G401 (cell line): ENCODE measurements at places on chromosomes 1 and 21. TPM values are rescaled to one million over a fixed set of nuclear protein-coding genes. Genes with fewer than 3 reads are reported as not detected.

GRCh38 chr21:42027085-42027821, 17.1 kb upstream of the ZBTB21 start:
- no peak for DNase-seq

- no peak for DNase-seq
Observed at GRCh38 chr1:31007462-31007991, 58.0 kb downstream of the PUM1 start.

DNA sequence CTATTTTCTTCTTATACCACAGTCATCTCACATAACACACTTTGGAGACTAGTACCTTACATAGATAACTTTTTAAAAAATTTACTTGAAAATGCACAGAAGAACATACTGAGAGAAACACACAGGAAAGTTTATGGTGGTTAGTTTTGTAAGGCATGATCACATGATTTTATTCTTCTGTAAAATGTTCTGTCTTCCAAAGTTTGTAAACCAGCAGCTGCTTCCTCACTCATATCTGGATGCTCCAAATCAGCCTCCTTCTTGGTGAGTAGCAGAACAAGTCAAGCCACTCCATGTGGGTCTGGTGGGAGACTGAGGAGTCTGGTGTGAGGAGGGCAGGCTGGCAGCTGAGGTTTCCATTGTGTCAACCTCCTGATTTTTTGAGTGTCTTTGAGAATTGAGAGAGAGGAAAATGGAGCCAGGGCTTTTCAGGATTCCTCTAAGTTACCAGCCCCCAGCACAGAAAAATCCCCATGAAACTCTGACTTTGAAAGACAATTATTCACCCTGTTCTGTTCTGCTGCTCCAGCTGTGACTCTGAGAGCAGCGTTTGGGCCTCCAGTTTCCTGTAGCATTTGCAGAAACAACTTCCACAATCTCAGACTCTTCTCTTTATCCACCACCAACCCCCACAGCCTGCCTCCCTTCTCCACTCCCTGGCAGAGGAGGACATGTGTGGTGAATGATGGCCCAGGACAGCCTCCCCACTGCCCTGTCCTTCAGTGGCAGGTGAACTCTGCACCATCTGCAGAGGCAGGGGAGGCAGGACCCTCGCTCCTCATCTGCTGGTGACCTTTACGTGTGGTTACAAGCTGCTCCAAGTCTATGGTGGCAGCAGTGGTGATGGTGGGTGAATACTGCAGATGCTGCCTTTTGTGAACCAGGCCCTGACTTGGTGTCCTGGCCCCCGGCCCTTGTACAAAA, 82.3 kb downstream of the FCRL5 start:
- no peak for DNase-seq

The EPHB2 gene
- total RNA-seq = 0.14 and 1.1 TPM in 2 replicates

The KCNJ10 gene
- not detected in 2 replicates for total RNA-seq

- no peak for DNase-seq
Observed at GRCh38 chr21:17763288-17764037, 55.7 kb downstream of the C21orf91 start.

GRCh38 chr1:28280501-28280900, 21.2 kb downstream of the SESN2 start:
- DNase-seq = no peak

The ANXA9 gene
- 2.7 and 3.6 TPM in 2 replicates for total RNA-seq

- DNase-seq = peak; percentile 56
Observed at GRCh38 chr1:42680921-42681683, 1.1 kb upstream of the YBX1 start.

The BNIPL gene
- total RNA-seq = not detected in 2 replicates

DNA sequence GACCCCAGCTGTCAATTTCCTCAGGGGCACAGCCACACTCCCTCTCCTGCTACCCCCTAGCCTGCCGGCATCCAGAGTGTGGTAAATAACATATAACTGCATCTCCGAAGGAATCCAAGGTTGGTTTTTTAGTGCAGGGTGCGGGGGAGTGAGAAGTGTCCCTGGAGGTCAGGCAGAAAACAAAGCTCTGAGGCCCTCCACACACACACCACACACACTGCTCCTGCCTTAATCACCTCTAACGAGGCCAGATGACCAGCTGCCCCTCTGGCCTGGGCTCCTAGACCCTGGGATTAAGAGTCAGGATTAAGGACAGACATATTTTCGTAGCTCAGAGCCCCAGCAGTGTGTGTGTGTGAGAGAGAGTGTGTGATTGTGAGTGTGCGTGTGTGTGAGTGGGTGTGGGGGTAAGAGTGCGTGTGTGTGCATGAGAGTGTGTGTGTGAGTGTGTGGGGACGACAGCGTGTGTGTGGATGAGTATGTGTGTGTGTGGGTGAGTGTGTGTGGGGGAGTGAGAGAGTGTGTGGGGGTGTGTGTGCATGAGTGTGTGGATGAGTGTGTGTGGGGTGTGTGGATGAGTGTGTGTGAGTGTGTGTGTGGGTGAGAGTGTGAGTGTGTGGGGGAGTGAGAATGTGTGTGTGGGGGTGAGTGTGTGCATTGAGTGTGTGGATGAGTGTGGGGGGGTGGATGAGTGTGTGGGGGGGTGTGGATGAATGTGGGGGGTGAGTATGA, 14.6 kb downstream of the SDC3 start:
- DNase-seq = no peak

GRCh38 chr1:170145061-170145460, 698 bp upstream of the NTMT2 start:
- no peak for DNase-seq

The TNFRSF9 gene
- 0.14 TPM in 1 of 2 replicates, not detected in the other for total RNA-seq

DNA sequence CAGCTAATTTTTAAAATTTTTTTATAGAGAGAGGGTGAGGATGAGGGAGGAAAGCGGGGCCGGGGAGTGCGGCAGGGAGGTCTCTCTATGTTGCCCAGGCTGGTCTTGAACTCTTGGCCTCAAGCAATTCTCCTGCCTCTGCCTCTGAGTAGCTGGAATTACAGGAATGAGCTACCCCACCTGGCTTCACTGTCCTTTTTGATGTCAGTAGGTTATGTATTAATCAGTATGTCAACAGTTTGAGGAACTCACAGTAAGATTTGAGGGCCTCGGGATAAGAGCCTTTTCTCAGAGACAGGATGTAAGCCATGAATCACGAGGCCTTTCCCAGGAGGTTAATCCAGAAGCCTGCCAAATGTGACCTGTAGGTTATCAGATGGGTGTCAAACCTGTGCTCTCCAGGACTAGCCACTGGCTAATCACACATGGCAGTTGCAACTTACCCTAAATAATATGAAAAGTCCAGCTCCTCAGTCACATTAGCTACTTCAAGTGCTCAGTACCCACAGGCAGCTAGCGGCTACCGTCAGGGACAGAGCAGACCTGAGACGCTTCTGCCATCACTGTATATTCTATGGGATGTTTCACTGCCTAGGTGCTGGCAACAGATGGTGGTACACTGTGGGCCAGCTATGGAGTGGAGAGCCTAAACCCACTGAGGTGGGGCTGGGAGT, 33.1 kb downstream of the TRIM67 start:
- DNase-seq = no peak

The HFM1 gene
- total RNA-seq = 1.1 and 8.3 TPM in 2 replicates
